ENCODE measurements at places on chromosomes 16 and 17. TPM values are rescaled to one million over a fixed set of nuclear protein-coding genes. Genes with fewer than 3 reads are reported as not detected.

Gene GSPT1
- polyA plus RNA-seq = 41.5 TPM

Gene CLDN7
- polyA plus RNA-seq = 5.0 TPM

Gene HID1
- polyA plus RNA-seq = 2.5 TPM

Gene SMIM5
- not detected for polyA plus RNA-seq

Gene NOD2
- polyA plus RNA-seq = not detected

Gene SDR42E2
- polyA plus RNA-seq = not detected

Gene TMEM256
- polyA plus RNA-seq = 114 TPM

Gene FBXW10B
- polyA plus RNA-seq = 1.7 TPM

Gene TMEM106A
- 0.12 TPM for polyA plus RNA-seq

Gene PLEKHG4
- 65.5 TPM for polyA plus RNA-seq

Gene SPATA32
- polyA plus RNA-seq = not detected

Gene SYNGR3
- 10.7 TPM for polyA plus RNA-seq

DNA sequence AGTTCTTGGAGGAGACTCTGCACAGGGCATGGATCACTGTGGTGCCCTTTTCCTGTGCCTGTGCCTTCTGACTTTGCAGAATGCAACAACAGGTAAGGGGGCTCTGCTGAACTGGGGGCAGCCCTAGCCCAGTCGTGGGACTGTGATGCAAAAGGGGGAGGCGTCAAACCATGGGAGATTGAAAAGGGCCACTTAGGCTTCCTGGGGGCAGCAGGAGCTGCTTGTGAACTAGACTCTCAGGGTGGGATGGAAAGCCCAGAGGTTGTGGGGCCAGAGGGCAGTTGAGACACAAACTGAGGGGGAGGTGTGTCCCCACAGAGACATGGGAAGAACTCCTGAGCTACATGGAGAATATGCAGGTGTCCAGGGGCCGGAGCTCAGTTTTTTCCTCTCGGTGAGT lies 19.6 kb downstream of the ADGRG5 start:
- no peak for DNase-seq
- H3K4me3 ChIP-seq = no peak overlapping the region
- H3K4me1 ChIP-seq = no peaks in the 10 kb centered on the region
- H3K27me3 ChIP-seq = peaks cover 10% of the 10 kb centered on the region
- no peaks in the 10 kb centered on the region for H3K36me3 ChIP-seq

DNA sequence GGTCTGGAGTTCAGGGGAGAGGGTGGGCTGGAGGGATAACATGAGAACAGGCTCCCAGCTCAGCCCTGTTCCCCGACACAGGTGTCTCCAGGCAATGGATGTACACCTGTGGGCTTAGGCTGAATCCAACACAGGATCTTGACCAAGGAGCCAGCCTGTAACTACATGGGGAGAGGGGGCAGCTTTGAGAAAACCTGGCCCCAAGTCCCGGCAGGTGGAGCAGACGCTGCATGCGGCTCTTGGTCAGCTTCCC lies 73.3 kb upstream of the TOB1 start:
- no peak for DNase-seq
- no peak overlapping the region for H3K4me3 ChIP-seq
- no peaks in the 10 kb centered on the region for H3K27me3 ChIP-seq
- no peaks in the 10 kb centered on the region for H3K36me3 ChIP-seq

DNA sequence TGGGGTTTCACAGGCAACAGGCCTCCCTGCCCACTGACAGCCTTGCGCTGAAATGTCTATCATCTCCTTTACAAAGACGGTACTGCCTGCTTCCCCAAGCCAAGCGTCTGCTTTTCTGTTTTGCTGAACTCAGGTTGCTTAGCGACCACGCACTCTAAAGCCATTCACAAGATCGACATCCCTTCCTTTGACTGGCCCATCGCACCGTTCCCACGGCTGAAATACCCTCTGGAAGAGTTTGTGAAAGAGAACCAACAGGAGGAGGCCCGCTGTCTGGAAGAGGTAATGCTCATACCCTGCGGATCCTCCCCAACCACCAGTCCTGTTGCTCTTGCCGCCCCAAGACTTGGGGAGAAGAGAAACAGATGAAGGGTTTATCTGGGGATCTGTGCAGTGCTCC lies 28.7 kb downstream of the TMEM186 start:
- H3K36me3 ChIP-seq = no peaks in the 10 kb centered on the region
- H3K27me3 ChIP-seq = no peaks in the 10 kb centered on the region
- no peak overlapping the region for H3K4me3 ChIP-seq
- peaks cover 3% of the 10 kb centered on the region for H3K4me1 ChIP-seq

DNA sequence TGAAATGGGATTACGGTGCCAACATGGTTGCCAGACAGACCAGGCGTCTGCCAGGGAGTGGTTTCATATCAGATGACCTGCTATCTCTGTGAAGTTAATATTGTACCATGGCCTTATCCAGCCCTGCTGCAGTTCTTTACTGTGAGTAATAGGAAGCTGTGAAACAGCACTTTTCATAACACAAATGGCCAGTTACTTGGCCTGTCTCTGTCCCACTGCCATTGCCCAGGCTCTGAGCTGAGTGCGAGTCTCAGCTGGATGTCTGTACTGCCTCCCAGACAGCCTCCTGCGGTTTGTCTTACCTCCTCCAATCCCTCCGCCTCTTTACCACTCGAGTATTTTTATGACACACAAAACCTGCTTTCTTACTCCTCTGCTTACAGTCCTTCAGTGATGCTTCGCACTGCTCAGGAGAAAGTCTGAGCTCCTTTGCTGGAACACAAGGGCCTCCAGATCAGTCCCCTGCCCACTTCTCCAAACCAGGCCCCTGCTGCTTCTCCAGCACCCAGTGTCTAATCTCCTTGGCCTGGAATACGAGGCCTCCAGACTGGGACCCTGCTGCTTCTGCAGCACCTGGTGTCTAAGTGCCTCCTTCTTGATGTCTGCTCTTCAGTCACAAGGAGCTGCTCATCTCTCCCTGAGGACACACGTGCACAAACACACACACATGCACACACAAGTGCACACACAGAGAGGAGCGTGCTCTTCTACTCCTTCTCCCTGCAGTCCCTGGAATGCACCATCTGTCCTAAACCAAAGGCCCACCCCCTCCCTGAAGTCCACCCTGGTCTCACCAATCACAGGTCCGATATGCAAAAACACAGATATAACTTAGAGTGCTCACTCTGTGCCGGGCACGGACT lies 17.1 kb upstream of the RHOT1 start:
- no peaks in the 10 kb centered on the region for H3K36me3 ChIP-seq
- peak overlapping the region; percentile 62 for H3K27ac ChIP-seq
- H3K4me1 ChIP-seq = no peaks in the 10 kb centered on the region
- DNase-seq = peak; percentile 60
- no peak overlapping the region for H3K4me3 ChIP-seq
- H3K27me3 ChIP-seq = no peaks in the 10 kb centered on the region

DNA sequence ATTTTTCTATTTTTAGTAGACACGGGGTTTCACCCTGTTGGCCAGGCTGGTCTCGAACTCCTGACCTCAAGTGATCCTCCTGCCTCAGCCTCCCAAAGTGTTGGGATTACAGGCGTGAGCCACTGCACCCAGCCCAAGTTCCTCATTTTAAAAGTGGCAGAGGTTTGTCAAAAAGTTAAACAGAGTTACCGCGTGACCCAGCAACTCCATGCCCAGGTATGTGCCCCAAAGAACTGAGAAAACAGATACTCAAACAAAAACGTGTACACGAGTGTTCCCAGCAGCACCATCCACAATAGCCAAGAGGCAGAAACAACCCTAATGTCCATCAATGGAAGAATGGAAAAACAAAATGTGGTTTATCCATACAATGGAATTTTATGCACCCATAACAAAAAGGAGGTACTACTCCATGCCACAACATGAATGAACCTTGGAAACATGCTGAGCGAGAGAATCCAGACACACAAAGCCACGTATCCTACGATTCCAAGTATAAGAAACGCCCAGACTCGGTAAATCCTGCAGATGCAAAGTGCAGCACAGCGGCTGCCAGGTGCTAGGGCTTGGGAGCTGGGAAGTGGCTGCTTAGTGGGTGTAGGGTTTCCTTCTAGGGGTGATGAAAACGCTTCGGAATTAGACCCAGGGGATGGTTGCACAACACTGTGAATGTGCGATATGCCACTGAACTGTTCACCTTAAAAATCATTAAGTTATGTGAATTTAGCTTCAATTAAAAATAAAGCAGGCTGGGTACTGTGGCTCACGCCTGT lies 24.8 kb downstream of the ADCY9 start:
- H3K27ac ChIP-seq = no peak overlapping the region
- DNase-seq = no peak
- no peaks in the 10 kb centered on the region for H3K27me3 ChIP-seq

DNA sequence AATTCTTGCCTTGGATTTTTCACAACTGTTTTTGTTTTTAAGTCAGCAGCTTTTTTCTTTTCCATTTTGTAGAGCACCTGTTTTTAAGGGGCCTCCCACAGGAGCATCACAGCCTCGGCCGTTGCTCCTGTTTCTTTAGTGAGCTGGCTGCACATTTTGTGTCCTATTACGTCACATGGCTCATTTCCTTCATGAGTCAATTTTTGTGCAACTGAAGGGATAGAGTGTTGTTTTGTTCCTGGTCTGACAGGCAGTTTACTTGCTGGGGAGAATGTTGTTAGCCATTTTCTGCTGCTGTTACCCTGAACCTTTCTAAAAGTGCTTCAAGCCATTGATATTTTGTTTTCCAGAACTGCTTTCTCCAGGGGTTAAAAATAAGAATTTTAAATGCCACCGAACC lies 45.0 kb upstream of the CRISPLD2 start:
- no peak overlapping the region for H3K4me3 ChIP-seq
- peaks cover 65% of the 10 kb centered on the region for H3K36me3 ChIP-seq
- no peak for DNase-seq
- no peaks in the 10 kb centered on the region for H3K27me3 ChIP-seq
- H3K27ac ChIP-seq = no peak overlapping the region

GRCh38 chr17:78576389-78577112 lies 645 bp downstream of the DNAH17 start:
- no peaks in the 10 kb centered on the region for H3K4me1 ChIP-seq
- H3K36me3 ChIP-seq = no peaks in the 10 kb centered on the region
- no peaks in the 10 kb centered on the region for H3K27me3 ChIP-seq

DNA sequence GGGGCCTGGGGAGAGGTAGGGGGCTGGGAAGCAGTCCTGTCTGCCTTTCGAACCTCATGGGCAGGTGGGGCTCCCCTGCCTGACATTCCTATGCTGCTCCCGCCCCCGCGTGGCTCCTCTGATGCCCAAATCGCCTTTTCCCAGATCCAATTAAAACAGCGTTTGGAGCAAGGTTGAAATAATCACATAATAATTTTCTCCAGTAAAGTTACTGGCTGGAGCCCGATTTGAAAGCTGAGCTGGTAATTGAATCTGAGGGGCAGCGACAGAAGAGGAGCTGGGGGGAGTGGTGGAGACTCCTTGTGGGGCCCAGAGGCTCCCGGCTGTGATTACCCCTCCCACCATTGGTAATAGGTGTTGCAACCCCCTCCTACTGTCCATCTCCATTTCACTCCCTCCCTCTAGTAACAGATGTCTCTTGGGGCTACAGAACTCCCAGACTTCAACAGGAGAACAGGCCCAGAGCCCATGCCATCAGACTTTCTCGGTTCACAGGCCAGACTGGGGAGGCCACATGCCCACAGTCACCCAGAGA lies 38.9 kb upstream of the C1QL1 start:
- H3K27ac ChIP-seq = no peak overlapping the region
- no peaks in the 10 kb centered on the region for H3K4me1 ChIP-seq
- no peak overlapping the region for H3K4me3 ChIP-seq
- no peaks in the 10 kb centered on the region for H3K36me3 ChIP-seq
- peak; percentile 50 for DNase-seq

DNA sequence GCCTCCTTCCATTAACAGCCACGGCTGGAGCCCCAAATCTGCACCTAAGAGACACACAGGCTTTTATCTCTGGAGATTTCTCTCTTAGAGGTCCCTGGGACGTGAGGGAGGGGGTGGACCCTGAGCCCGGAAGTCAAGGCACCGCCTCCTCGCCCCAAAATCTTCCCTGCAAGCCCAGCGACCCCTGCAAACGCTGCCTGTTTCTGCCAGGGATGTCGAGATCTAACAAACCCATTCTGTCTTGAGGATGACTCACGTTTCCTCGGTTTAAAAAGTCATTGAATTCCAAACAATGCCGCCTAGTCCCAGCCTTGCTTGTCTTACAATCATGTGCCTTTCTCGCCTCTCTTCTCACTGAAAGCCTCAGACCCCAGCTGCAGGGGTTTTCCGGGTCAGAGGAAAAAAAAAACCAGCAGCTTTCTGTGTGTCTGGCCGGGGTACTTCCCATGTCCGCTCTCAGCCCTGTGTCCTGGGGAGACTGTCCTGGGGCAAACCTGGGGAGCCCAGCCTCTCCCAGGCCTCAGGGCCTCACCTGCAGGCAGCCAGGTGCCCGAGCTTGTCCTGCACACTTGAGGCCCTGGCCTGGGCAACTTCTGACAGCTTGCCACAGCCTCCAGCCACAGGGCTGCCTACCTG lies 15.4 kb downstream of the ARL2BP start:
- H3K4me1 ChIP-seq = peaks cover 21% of the 10 kb centered on the region
- H3K27me3 ChIP-seq = no peaks in the 10 kb centered on the region
- no peak overlapping the region for H3K27ac ChIP-seq
- no peak for DNase-seq
- H3K36me3 ChIP-seq = no peaks in the 10 kb centered on the region

- no peaks in the 10 kb centered on the region for H3K36me3 ChIP-seq
- no peak overlapping the region for H3K27ac ChIP-seq
- no peaks in the 10 kb centered on the region for H3K4me1 ChIP-seq
- H3K4me3 ChIP-seq = no peak overlapping the region
- no peaks in the 10 kb centered on the region for H3K27me3 ChIP-seq
Observed at GRCh38 chr17:15274017-15274416, 8.9 kb upstream of the PMP22 start.

DNA sequence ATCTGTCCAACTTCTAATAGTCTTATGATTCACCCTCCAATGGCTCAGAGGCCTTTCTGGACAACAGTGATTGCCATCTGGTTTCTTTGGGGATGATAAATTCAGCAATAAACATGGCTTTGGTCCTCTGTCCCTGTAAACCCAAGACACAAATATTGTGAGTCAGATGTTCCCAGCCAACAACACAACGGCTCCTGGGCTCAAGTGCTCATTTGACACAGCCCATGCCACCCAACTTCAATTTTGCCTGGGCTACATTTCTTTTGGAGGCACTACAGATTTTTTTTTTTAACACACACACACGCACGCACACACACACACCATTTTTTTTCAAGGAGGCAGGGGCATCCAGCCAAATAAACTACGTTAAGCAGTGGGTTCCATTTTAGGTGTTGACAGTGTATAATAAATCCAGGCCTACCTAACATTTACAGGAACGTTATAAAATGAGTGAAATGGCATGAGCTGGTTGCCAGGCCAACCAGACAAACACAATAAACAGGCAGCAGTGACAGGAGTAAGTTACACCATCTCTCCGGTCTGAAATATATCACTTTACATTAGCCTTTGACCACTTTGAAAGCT lies 939.9 kb upstream of the SOX9 start:
- peak overlapping the region; percentile 56 for H3K27ac ChIP-seq
- H3K4me3 ChIP-seq = no peak overlapping the region
- H3K4me1 ChIP-seq = no peaks in the 10 kb centered on the region
- H3K27me3 ChIP-seq = no peaks in the 10 kb centered on the region
- H3K36me3 ChIP-seq = no peaks in the 10 kb centered on the region
- peak; percentile 33 for DNase-seq
